ENCODE measurements at places on chromosomes 7 and 10.

GRCh38 chr7:51471210-51471980 lies 154.8 kb upstream of the COBL start:
- no peak for DNase-seq

- no peak for DNase-seq
These were observed 53.8 kb downstream of the LSM5 start for GRCh38 chr7:32436146-32436928.

DNA sequence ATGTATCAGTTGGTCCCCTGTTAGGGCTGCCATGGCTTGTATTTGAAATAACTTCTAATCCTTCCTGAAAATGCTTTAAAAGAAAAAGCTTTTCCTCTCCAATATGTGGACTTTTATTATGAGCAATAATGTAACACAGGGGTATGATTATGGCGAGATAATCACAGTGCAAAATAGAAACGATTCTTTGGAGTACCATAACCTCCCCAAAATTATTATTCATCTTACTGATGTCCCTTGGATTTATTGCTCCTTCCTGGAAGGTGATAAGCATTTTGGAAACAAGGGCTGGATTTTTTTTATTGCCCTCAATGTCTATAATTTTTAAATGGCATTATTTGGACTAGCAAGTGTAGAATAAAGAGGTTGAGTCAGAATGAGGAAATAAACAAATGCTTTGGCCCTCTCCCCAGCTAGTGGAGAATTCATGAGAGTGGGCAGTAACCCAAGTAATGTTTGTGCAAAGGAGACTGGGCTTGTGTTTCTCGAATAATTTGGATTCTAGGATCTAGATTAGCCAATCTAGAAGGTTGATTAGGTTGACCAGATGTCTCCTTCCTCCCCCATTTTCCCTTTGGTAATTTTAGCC lies 403.9 kb upstream of the CELF2 start:
- DNase-seq = no peak

DNA sequence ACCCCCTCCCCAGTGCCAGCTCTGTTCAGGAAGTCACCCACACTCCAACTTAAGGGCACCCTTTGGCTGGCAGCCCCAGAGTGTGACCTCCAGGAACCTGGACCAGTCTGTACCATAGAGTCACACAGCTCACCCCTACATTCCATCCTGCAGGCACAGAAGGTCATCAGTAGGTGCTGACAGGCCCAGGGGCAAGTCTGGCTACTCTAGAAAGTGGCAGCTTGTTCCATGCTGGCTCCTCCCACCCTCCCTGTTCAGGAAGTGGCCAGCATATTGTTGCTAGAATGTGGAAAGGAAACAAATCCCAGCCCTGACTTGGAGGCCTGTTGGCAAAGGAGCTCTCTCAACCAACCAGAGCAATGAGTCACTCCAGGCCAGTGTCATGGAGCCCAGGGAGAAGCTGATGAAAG lies 3.2 kb upstream of the NCOA4 start:
- DNase-seq = no peak

- no peak for DNase-seq
These were observed 80.9 kb upstream of the VWC2 start for GRCh38 chr7:49692516-49692915.

DNA sequence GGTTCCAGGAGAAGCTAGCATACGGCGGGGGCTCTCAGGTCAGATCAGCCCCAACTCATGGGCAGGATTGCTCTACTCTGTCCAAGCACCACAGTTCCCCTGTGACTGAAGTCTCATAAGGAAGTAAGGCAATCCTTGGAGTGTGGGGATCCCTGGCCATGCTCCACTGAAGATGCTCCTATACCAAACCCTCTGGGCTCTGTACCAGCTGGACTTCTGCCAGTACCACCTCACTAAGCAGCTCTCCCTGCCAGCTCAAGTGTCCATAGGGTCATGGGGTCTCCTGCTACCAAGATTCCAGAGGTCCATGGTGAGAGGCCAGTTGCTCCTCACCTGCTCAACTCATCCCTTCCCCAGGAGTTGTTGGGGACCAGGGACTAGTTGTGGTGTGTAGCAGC lies 355.7 kb upstream of the STEAP1 start:
- no peak for DNase-seq

DNA sequence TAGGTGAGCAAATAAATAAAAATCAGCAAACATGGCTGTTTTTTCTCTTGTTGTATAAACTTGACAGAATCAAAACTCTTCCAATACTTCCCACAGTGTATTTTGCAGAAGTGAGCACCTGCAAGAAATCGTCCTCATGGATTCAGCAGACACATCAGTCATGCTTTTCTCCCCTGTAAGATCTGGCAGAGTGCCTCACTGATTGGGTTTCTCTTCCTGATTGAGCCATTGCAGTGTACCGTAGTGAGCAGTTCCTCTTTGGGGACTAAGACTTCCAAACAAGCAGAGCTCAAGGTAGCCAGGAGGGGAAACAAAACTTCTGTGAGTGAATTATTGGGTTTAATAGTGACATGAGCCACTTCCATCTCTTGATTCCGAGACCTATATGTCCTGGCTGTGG lies 2.2 kb upstream of the CCDC3 start:
- DNase-seq = no peak

GRCh38 chr10:31940839-31941653 lies 12.4 kb upstream of the ARHGAP12 start:
- no peak for DNase-seq

DNA sequence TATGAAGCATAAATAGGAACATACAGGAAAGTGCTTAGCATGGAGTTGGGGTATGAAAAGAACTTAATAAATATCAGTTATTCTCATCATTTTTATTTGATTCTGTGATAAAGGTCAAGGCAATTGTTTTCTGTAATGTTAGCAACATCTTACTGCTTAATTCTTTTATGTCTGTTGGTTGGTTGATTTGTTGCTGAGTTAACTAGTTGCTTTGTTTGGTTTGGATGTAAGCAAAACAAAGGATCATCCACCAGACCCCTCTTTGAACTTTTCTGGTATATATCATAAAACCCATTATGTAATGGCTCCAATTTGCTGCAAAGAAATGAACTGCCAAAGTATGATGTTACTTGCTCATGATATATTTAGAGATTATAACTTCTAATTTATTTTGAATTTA lies 44.5 kb downstream of the CH25H start:
- DNase-seq = no peak

DNA sequence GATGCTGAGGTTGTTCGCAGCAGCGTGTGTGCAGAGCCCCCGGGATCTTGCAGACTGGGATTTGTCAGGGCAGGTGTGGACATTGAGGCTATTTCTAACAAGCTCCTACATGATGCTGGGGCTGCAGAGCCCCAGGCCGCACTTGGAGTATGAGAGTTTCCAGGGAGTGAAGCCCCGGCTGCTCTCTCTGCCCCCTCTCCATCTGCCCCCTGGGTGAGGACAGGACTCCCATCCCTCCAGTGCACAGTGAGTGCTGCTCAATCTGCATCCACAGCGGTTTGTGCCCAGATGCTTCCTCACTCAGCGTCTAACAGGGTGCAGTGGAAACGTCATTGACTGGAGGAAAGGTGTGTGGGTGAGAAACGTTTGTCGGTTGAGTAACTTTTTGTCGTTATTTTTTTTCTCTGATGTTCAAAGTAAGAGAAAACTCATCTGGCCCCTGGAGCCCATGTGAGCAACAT lies 25.3 kb downstream of the IL2RA start:
- DNase-seq = no peak

- DNase-seq = no peak
These were observed 65.7 kb downstream of the GBF1 start for GRCh38 chr10:102311025-102311420.

DNA sequence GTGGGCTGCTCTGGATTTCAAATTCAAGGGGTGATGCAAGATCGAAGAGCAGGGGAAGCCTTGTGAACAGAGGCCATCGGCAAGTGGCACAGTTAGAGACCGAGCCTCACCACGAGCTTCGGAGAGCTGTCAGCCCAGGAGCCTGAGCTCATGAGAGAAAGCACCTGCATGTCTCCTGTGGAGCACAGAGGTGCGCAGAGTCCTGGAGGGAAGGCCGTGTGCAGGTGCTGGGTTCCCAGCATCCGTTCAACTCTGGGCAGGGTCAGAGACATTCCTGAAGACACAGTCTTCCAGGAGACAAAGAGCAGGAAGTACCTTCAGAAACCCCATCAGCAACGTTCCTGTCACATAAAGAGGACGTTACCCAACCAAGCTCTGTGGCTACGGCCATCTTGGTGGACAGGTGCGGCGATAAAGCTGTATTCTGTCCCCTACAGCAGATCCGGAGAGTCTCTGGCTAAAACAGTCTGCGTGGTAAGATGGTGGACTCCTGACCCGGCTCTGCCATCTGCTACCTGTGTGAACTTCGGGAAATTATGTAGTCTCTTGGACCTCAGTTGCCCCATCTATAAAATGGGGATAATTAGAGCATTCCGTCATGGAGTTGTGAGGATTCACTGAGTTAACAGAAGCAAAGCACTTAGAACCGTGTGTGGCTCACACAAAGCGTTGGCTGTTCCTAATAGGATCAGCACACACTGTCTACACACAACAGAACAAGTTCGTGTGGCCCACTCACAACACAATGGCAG lies 40.6 kb downstream of the NOD1 start:
- no peak for DNase-seq

DNA sequence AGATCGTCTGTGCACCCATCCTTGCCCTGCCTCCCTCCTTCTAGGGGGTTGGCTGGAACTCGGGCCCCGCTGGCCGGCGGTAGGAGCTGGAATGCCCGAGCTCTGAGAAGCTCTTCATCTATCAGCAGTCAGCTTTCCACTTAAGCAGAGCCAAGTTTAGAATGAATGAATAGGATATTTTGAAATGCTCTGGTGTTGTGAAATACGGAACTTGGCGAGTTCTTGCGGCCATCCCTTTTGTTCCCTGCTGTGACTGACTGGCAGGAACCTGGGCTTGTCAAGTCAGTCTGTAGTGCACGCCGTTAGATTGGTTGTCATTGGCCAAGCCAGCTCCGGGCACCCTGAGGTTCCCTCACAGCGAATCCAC lies 33.3 kb downstream of the FOXK1 start:
- no peak for DNase-seq

- no peak for DNase-seq
These were observed 78.7 kb downstream of the PTPRN2 start for GRCh38 chr7:158508802-158509385.

DNA sequence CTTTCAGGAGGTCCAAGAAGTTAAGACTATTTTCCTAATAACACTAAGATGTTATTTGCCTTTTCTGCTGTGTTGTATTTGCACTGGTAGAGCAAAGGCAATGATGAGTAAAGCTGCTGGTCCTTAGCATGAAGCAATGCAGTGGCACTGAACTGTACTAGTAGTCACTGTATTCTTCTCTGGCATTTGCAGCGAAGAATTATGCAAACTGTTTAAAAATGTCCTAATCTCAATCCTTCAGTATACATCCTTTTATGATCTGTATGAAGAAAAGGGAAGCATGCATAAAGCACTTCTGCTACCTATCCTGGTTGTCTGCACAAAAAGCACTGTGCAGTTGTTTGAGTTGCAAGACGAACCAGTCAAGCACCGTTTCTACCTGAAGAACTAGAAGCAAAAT lies 20.4 kb downstream of the IGF2BP3 start:
- no peak for DNase-seq

DNA sequence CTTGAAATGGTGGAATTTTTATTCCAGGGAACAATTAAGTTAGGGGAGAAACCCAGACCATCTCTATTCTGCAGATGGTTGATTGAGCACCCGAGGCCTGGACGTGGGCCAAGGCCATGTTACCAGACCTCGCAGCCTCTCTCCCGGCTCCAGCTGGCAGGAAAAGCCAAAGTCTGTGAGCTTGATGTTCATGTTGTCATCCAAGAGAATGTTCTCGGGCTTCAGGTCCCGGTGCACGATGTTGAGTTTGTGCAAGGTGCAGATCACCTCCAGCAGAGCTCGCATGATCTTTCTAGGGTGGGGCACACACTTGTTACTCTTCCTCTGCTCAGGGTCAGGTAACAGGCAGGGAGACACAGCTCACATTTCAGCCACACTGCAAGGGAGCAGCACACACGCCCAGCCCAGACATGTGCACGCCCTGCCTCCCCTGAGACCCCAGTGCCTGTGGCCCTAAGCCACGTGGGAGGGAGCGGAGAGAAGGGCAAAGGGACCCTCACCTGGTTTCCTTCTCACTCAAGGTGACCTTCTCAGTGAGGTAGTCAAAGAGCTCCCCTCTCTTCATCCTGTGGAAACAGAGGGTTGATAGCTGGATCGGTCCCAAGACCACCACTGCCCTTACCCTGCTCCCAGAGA lies 9.5 kb downstream of the PHKG1 start:
- DNase-seq = no peak

DNA sequence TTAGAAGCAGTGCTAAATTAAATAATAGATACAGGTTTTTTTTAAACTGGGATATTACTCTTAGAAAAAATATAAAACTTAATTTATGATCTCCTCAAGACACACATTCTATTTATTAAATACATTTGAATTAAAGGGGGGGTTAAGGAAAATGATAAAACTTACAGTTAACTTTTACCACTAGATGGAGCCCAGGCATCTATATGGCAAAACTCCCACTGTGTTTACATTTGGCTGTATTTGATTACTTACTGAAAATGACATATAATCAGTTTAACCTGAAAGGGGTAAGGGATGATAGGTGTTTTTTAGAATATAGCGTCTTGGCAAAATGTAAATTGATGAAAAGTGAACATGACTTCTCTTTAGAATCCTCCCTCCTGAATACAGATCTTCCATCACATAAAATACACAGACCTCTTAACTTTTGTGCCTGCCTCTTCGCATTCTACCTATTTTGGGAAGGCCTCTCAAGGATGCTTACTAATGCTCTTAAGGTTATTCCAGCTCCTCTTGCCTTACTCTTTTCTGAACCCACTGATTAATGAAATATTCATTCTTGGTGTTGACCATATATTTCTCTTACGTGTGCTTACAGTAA lies 235.7 kb downstream of the AGMO start:
- DNase-seq = no peak

- no peak for DNase-seq
These were observed 105.6 kb upstream of the NRBF2 start for GRCh38 chr10:63027531-63027930.

DNA sequence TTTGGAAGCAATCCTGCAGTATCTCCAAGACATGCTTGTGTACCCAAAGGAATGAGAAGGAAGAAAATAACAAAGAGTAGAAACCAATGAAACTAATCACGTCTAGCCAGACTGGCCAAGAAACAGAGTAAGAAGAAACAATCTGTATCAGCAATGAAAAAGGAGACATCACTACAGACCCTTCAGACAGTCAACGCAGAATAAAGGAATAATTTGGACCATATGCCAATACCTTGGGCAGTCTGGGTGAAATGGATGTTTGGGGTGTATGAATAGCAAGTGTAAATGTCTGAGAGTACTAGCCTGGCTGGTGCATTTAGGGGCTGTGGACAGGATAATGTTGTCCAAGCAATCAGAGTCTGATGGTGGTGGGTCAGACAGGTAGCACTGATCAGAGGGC lies 61.1 kb downstream of the SLC29A4 start:
- DNase-seq = no peak
